ENCODE measurements at places on chromosomes 1 and 21.

DNA sequence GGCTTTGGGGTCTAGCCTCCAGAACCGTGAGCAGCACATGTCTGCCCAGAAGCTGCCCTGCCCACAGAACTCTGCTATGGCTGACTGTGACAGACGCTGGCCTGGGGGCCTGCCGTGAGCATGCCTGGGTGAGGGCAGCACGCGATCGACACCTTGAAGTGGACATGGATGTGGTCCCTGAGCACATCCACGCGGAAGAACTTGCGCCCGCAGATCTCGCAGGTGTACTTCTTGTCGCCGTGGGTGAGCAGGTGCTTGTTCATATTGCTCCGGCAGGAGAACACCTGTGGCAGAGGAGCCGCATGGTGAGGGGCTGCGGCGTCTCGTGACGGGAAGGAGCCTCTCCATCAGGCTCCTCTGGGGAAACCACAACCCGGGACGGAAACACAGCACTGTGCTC is 56.0 kb downstream of the PRDM15 start:
- H3K27me3 ChIP-seq = no peaks in the 10 kb centered on the region
- no peak overlapping the region for H3K27ac ChIP-seq
- H3K4me3 ChIP-seq = no peak overlapping the region
- DNase-seq = no peak
- no peaks in the 10 kb centered on the region for H3K4me1 ChIP-seq

DNA sequence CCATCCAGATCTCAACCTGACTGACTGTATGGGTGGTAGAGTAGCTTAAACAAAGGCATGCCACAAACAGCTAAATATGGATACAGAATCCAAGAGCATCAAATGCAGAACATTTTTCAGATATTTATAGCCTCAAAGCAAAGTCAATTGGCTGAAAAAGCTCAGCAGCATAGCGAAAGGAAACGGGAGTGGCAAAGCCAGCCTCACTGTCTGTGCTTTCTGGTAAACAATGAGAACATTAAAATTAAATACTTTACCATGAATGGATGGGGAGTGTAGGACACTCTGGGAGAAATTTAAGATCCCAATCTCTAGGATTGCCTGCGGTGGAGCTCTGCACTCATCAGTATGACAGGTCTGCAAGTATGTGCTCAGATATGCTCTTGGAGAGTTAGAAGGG is 4.4 kb downstream of the RASAL2 start:
- H3K27me3 ChIP-seq = peaks cover 22% of the 10 kb centered on the region
- DNase-seq = no peak
- no peak overlapping the region for H3K27ac ChIP-seq
- H3K4me3 ChIP-seq = no peak overlapping the region
- peaks cover 3% of the 10 kb centered on the region for H3K4me1 ChIP-seq

DNA sequence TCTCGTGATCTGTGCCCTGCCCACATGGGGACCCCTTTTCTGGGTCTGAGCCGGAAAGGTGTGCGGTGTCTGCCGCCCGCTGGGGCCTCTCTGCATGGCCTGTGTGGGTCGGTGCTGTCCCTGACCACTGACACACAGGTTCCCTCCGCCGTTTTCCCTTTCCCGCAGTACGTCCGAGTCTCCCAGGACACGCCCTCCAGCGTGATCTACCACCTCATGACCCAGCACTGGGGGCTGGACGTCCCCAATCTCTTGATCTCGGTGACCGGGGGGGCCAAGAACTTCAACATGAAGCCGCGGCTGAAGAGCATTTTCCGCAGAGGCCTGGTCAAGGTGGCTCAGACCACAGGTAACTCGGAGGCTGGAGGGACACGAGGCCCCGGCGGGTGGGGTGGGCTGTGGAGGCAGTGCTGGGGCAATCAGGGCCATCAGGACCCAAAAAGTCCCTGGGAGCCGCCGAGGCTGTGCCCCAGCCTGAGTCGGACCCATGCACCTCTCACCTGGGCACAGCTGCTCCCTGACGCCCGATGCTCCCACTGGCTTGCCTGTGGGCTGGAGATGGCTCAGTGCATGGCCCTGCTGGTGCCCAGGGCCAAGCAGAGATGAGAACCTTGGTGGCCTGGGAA is 13.3 kb downstream of the TRPM2 start:
- no peaks in the 10 kb centered on the region for H3K4me1 ChIP-seq
- H3K4me3 ChIP-seq = no peak overlapping the region
- no peak for DNase-seq
- peaks cover 17% of the 10 kb centered on the region for H3K36me3 ChIP-seq

GRCh38 chr1:99133756-99134500 is 129.3 kb upstream of the PLPPR5 start:
- no peak overlapping the region for H3K4me3 ChIP-seq
- no peaks in the 10 kb centered on the region for H3K36me3 ChIP-seq
- DNase-seq = no peak
- H3K4me1 ChIP-seq = no peaks in the 10 kb centered on the region
